ENCODE measurements at places on chromosomes 1 and 21.
A peak's percentile ranks its signal among the peaks of the same experiment; 100 is the strongest.

DNA sequence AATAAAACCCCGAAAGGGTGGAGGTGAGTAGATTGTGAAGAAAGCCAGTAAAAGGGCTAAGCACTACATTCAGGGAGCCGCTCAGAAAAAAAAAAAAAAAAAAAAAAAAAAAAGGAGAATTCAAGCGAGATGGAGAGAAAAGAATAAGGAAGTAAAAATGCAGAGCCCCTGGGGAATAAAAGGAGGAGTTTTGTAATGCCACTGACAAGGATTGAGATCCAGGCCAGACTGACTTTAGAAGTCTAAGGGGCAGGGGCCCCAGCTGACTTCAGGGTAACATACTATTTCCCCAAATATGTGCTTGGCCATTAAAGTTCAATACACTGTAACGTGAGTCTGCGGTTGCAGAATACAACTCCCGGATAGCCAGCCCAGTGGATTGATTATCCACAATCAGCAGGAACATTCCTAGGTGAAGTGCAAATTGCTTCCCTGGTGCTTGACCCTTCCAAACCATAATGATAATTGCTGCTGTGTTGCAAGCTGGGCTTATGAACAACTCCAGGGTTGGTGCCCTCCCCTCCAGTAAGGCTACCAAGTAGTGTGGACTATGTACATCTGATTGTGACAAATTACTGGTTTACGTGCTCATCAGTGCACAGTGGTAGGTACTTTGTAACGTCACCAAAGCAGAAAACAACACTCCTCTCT is 30.7 kb upstream of the RRP15 start:
- no peak for DNase-seq

DNA sequence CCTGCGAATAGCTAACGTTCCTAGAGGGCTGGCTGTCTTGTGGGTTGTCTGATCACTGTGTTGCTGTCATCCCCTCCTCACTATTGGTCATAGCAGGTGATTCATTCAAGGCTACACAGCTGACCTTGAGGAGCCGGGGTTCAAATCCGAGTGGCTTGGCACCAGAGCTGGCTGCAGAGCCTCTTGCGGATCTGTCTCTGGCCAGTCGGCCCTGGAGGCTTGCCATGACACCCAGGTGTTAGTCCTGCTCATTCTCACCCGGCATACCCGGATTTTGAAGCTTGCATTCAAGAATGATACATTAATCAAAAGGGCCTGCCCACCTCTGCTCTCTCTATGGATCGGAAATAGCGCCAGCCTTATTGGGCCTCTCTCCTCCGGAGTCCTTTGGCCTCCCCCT is 110.4 kb downstream of the DHRS3 start:
- DNase-seq = no peak

GRCh38 chr1:19372602-19373001 is 60.5 kb downstream of the SLC66A1 start:
- DNase-seq = peak; percentile 46

DNA sequence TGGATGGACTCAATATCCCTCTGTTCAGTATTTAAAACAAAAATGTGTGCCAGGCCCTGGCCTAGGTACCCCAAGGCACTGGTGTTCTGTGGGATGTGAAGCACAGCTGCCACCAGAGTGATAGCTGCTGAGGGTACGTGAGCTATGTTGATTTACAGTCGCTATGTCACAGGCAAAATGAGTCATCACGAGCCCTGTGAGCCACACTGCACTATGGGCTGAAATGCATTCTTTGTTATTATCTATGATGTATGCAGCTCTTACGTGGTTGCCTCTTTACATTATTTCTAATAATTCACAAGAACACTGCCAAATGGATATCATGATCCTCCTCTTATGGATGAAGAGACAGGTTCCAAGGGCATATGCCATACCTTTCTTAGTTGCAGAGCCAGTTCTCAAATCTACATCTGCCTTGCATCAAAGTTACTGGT is 2.1 kb downstream of the TEX38 start:
- DNase-seq = no peak

DNA sequence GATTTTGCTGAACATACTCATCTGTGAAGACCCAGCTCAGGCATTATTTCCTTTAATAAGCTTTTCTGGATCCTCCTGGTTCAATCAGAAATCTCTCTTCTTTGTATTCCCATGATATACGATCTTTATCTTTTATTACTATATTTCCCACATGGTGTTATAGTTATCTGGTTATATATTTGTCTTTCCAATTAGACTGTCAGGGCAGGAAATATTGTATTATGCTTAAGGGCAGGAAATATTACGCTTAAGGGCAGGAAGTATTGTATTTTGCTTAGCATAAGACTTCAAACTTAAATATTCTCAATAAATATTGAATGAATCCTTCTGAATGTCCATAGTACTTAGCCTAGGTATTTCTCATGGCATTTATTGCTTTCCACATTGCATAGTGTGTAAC is 122.2 kb downstream of the COQ8A start:
- no peak for DNase-seq

DNA sequence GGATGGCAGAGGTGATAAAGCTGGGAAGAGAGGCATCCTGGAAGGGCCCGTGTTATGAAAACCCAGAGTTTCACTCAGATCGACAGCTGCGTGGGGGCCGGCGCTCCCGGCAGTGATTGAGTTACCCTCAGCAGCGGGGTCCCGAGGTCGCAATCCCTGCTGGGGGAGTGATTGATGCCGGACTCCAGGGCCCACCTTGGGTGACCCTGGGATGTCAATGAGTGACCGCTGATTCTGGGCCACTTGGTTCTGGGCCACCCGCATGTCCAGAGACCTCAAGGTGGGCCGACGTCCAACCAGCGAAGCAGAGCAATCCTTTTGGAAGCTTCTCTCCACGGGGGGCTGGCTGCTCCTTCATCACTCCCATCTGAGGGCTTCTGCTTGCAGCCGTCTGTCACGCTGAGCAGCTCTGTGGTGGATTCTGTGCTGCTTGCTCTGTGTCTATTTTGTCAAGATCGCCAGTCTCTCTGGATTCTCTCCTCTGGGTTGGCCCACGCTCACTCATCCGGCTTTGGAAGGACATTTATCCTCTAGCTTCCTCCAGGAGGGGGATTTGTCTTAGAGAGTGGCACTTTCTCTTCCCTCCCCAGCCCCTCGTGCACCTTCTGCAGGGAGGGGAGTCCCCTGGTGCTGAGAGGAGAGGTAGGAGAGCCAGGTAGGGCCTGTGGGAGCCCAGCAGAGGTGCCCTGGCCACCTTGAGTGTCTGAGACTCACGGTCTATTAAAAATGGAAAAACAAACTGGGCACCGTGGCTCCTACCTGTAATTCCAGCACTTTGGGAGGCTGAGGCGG is 110.9 kb upstream of the C1orf174 start:
- no peak for DNase-seq

DNA sequence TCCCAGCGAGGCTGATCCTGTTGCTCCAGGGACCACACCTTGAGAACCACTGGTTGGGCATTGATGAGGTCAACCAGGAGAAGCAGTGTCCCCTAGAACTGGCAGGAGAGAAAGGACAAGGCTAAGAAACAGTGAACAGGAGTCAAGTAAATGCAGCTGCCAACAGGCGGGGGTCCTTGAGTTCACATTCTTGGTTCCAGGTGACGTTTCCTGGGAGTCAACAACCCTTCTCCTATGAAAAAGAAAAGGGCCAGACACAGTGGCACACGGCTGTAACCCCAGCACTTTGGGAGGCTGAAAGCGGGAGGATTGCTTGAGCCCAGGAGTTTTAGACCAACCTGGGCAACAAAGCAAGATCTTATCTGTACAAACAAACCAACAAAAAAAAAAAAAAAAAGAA is 98.3 kb downstream of the KAZN start:
- DNase-seq = no peak

GRCh38 chr1:225440380-225441221 is 12.8 kb upstream of the LBR start:
- DNase-seq = no peak

GRCh38 chr1:208108213-208108608 is 136.0 kb downstream of the PLXNA2 start:
- DNase-seq = no peak

DNA sequence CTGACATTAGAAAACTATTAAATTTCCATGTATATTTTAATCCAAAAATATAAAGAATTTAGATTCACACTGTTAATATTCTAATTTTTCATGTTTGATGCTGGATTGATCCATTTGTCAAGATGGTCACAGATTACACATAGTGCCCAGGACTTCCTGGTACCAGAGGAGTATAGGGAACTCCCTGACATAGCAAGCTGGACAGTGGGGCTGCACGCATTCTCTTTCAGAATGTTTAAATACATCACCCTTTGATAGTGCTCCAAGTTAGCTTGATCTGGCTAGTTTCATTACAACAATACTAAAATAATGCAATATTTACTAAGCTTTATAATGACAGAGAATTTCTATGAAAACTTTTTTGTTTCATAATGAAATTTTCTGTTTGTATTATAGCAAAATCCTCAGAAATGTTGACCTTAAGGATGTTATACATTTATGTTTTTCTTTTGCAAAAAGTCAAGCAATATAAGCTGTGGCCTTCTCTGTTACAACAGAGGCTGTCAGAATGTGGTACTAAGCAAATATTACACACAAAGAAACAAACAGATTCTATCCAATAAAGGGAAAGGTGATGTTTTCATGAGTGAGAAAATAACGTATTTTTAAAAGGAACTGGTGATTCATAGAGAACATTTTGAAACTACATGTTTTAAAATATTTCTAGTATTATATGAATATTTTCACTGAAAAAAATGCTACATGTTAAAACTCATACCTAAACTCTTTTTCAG is 84.7 kb downstream of the SLC35F3 start:
- DNase-seq = no peak

DNA sequence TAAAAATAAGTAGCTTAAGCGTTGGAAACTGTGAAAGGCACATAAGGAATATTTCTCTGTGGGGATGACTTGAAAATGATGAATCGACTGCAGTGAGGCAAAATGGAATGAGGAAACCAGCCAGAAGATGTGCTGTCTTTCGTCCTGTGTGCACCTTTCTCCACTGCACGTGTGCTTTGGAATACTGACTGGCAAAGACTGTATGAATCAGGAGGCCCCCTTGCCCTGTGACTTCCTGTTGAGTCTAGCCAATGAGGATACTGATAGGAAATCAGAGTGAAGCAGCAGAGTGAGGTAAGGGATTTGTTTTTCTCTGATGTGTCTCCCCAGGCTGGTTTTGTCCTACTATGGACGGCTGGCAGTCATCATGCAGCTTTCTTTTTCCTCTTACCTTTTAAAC is 118.2 kb upstream of the ADGRL4 start:
- no peak for DNase-seq

DNA sequence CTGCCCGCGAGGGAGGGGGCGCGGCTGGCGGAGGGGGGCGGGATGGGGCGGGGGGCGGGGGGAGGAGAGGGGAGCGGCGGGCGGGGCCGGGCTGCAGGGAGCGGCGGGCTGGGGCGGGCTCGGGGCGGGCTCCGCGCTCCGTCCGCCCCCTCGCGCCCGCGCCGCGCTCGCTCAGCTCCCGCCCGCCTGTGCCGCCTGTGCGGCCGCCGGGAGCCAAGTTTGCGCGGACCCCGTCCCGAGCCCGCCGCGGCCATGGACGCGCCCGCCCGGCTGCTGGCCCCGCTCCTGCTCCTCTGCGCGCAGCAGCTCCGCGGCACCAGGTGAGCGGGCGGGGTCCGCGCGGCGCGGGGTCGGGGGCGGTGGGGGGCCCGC is at the start of gene GABRD:
Gene GABRD (plus strand): TSS at position 174 of the 372 bp plus-strand sequence. CDS start 79 bp downstream, at position 253.
- peak; percentile 70 for DNase-seq

GRCh38 chr1:7587773-7588456 is 183.2 kb upstream of the VAMP3 start:
- no peak for DNase-seq

Measured in AG08396 (cell line).